ENCODE measurements at places on chromosomes 16 and 17.

- no peak for DNase-seq
Observed at GRCh38 chr16:72455743-72456659, 284.0 kb upstream of the PMFBP1 start.

DNA sequence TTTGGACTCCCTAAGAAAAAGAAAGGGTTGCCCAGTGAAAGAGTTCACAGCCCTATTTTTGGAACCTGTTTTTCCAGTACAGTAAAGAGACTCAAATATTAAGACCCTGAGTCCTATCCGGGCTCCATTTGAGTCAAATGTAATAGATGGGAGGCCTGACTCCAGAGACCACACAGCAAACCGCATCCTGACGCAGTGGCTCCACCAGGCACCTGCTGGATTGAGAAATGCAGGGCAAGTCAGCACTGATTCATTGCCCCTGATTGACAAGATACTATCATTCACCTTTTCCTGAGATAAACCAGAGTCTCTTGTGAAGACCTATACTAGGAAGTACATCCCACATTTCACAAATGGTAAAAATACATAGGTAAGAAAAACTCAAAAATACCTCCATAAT lies 715.7 kb upstream of the SOX9 start:
- DNase-seq: no peak

DNA sequence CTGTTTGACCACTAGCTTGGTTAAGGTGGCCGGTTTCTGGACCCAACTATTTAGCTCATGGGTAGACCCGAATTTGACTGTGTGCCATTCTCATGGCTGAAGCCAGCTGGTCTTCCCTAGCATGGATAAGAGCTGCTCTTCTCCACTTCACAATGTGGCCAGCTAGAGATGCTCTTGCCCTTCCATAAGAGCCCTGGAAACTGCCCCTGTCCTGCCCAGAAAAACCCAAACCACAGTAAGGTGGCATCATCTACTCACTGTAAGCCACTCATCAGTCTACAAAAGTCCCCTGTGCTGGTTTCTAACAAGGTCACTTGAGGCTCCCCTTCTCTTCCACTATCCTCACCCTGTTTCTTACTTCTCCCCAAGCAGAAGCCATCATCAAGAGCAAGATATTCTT lies 165.1 kb downstream of the HS3ST2 start:
- no peak for DNase-seq

GRCh38 chr16:19314718-19315425 lies 29.3 kb downstream of the CLEC19A start:
- no peak for DNase-seq

GRCh38 chr17:77315010-77315409 lies 174.2 kb downstream of the SEC14L1 start:
- no peak for DNase-seq

DNA sequence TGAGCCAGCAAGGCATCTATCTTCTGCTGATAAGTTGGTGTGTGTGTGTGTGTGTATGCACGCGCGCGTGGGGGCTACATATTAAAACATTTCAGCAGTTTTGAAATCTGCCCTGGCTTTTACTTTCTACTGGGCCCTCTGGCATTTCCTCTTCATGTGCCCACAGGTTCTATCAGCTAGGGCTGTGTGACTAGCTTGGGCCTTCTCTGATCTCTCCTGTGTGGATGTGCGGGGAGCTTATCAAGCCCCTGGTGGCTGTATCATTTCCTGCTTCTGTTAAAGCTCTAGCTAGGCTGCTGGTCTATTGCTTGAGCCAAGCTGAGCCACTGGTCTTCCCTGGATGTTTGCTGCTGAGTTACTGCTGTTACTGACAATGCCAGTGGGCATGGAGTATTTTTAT lies 132.5 kb downstream of the AATF start:
- DNase-seq: no peak

Measured in stimulated activated CD4-positive, alpha-beta T cell treated with anti-CD3 and anti-CD28 coated beads, TNF-alpha, amount 100 ng/mL, for 1 hour (primary cell).